Epithelial cell of esophagus (primary cell): ENCODE measurements at places on chromosomes 11 and 22.

DNA sequence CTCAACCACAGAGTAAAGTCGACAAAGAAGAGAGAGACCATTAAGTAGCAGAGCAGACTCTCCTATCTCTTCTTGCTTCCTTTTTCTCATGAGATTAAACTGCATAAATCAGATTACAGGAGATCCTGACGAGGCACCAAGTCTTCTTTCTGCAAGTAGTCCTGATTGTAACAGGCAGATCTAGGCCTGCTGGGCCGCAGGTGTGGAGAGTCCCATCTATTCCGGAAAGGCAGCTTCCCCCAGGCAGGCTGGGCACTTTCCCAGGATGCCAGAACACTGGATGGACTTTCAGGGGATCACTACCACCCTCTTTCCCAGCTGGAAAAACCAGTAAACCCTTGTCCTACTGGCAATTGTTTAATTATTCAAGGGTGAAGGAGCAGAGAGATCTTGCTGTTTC is 173.0 kb upstream of the CADM1 start:
- no peak for DNase-seq

GRCh38 chr11:4087551-4087950 is 7.0 kb upstream of the RRM1 start:
- DNase-seq = no peak

- no peak for DNase-seq
These were observed 58.0 kb upstream of the CCND1 start for GRCh38 chr11:69582756-69583467.

GRCh38 chr11:106281455-106282173 is 204.2 kb downstream of the AASDHPPT start:
- DNase-seq = peak; percentile 95
